ENCODE measurements at places on chromosomes 1 and 21. TPM values are rescaled to one million over a fixed set of nuclear protein-coding genes. Genes with fewer than 3 reads are reported as not detected.

The ALX3 gene
- total RNA-seq = not detected

The LORICRIN gene
- not detected for total RNA-seq

The LCE1A gene
- not detected for total RNA-seq

The AMY1B gene
- not detected for total RNA-seq

The SMG7 gene
- total RNA-seq = 14.2 TPM

The CFAP107 gene
- not detected for total RNA-seq

The PCAT6 gene
- total RNA-seq = not detected

The CYP4A11 gene
- total RNA-seq = 457 TPM

The OR2T29 gene
- total RNA-seq = not detected

The WNT4 gene
- total RNA-seq = not detected

The MTARC2 gene
- total RNA-seq = 24.9 TPM

The GOLPH3L gene
- total RNA-seq = 11.3 TPM

The LCE1D gene
- not detected for total RNA-seq

The SLC5A3 gene
- total RNA-seq = 13.3 TPM

The DCST2 gene
- total RNA-seq = not detected
